Myocyte (in vitro differentiated cells): ENCODE measurements at places on chromosomes 4 and X.

GRCh38 chr4:147590249-147590920 lies 26.8 kb upstream of the TMEM184C start:
- peak; percentile 87 for DNase-seq

DNA sequence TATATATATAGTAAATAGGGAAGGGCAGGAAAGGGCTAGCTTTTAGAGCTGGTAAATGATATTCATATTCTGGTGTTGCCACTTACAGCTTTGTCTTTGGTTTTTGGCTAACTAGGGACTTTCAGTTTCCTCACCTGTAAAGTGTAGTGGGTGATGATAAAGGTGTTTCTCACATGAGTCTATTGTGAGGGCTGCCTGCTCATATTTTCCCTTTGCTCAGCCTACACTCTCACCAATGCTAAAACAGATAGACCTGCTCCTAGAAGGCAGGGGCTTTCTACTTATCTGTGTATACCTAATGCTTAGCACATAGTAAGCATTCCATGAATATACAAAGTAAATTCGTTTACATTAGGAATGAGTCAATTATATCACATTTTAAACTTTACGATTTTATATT lies 137.2 kb upstream of the HS3ST1 start:
- no peak for DNase-seq

GRCh38 chr4:157265281-157265680 lies 44.8 kb downstream of the GRIA2 start:
- peak; percentile 75 for DNase-seq

- no peak for DNase-seq
Observed at GRCh38 chr4:2497931-2498330, 29.0 kb downstream of the RNF4 start.

DNA sequence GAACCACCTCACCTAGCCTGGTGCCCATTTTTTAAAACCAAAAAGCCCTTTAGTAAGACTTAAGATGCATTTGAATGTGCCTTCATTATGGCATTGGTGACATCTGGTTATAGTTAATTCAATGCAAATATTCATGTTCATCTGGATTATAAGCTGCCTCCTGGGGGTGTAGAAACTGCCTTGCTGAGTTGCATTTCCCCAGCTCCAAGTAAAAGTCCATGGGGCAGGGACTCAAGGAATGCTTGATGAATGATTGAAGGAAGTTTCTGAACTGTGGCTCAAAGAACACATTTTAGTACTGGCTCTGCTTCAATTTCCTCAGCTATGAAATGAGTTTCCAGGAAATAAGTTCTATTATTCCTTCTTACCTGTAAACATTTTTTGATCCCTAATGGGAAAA lies 18.5 kb upstream of the RBM47 start:
- DNase-seq: no peak
